ENCODE measurements at places on chromosomes 3 and 15.

DNA sequence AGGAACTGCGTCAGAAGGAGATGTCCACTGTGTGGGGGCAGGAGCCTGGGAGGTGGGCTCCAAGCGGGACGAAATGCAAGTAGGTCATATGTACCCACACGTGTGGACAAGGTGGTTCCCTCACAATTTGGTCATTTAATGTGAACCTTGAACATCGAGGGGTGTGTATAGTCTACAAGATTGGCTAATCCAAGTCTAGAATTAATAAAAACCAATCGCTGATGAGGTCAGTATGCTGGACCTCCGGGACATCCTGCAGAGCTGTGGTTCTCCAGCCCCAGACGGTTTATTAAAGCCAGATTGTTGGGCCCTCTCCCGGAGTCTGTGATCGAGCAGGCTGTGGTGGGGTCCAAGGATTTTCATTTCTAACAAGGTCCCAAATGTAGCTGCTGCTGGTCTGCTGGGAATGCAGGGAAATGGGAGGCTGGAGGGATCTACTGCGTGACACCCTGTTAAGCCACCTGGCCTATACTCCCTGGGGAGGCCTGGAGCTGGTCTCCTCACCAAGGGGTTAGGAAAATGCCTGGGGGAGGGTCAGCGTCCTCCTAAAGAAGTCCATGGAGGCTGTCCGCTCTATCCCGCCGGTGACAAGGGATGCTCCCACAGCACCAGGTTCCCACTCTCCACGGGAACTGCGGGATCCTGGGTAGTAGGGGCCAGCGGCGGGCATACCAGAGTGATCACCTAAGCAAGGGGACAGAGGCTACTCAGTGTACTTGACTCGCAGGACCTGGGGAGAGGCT, 25.1 kb downstream of the PCSK6 start:
- DNase-seq = no peak

DNA sequence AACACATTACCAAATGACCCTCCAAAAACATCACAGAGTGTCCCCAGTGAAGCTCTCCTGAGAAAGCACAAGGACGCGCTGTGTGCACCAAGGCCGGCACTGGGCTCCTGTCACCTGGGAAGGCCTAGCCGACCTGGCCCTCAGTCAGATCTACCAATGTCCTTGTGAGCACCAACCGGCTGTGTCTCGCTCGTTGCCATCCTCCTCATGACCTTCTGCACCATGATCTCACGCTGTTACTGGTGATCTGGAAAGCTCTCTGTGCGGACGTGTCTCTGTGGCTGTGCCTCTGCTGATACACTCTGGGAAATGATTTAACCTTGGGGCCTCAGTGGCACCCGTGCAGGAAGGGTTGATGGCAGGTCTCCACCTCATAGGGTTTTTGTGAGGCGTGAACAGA, 24.2 kb downstream of the ZXDC start:
- DNase-seq = no peak

GRCh38 chr15:67335534-67336222, 81.1 kb downstream of the IQCH start:
- no peak for DNase-seq

DNA sequence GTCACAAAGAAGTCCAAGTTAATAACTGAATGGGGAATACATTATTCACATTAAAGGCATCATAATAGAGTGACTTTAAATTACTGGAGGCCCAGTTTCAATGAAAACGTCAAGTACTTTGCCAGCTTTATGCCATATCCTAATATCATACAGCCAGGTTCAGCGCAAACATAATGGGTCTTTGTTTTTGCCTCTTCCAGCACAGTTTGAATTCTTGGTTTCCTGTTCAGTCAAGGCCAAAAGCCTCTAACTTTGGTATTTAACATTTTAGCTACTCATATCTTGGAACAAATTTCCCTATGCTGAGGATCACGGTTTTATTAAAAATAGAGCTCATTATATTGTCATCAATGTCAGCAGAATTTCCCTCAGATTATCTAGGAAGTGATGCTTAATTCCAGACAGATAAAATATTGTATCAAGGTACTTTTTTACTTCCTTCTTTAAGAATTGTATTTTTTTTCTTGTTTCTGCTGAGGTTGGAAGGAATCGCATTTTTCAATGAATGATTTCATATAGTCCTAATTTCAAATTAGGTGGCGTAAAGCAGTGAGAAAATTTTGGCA, 269.2 kb downstream of the THRB start:
- no peak for DNase-seq

DNA sequence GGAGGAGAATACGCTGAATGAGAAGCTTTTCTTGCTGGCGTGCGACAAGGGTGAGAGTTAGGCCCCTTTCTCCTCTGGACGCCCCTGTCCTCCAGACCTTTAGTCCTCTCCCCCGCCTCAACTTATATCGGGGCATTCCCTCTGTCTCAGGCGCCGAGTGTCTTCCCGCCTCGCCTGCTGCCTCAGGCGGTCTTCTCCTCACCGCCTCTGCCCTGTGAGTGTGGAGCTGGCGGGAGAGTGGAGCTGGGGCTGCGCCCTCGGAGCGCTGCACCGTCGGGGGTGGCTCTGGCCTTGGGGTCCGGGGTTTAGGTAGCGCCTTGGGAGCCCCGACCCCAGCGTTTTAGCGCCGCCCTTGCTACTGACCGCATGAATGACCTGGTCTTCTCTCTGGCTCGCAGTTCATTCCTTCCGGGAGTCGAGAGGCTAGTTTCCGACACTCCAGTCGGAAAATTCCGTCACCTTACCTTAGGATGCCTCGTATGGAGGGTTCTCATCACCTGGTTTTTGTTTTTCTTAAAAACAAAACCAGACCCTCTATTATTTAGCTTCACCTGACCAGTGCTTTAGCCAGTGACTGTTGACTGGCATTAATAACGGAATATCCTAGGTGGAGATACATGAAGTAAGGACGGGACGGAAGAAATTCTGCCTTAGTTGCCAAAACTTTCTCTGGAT, 985 bp downstream of the TRPC1 start:
- no peak for DNase-seq

DNA sequence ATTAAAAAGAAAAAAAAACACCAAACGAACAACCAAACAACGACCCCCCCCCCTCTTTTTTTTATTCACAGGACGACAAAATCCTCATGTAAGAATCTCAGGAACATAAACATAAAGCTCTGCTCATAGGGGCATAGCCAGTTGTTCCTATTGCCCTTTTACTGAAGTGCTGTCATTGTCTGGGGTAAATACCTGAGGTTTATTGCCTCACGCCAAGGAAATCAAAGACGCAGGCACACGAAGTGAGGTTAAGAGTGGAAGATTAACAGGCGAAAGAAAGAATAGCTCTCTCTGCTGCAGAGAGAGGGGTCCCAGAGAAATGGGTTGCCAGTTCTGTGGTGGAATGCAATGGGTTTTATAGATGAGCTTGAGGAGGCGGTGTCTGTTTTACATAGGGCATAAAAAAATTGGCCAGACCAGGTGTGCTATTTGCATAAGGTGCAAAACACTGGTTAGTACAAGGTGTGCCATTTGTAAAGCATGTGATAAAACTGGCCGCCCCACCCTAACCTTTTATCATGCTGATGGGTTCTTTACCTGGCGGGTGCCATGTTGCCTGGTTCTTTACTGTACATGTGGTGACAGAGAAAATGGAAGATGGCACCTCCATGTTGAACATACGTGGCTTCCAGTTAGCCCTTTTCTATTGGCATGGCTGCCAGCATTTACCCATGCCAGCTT, 257.6 kb upstream of the ZPLD1 start:
- no peak for DNase-seq

- no peak for DNase-seq
Observed at GRCh38 chr3:30775040-30775439, 119.4 kb downstream of the GADL1 start.

- DNase-seq = peak; percentile 82
Observed at GRCh38 chr15:63093486-63094205, 28.0 kb upstream of the LACTB start.

- DNase-seq = no peak
Observed at GRCh38 chr3:139928708-139929505, 6.1 kb upstream of the CLSTN2 start.

DNA sequence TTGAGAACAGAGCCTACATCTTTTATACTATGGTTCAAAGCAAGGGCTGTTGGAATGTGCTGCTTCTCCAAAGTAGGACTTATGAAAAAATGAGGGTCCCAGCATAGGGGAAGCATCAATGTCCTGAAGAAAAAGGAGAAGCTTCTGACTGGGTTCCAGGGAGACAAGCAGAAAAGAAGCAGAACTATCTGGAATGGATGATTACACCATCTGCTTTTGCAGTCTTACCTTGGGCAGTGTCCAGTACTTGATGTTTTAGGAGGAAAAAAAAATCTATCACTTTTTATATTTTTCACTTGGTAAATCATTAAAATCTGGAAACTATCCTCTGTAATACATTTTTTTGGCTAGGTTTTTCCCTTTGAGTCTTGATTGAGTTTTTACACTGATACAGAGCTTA, 57.9 kb upstream of the DPH6 start:
- no peak for DNase-seq

DNA sequence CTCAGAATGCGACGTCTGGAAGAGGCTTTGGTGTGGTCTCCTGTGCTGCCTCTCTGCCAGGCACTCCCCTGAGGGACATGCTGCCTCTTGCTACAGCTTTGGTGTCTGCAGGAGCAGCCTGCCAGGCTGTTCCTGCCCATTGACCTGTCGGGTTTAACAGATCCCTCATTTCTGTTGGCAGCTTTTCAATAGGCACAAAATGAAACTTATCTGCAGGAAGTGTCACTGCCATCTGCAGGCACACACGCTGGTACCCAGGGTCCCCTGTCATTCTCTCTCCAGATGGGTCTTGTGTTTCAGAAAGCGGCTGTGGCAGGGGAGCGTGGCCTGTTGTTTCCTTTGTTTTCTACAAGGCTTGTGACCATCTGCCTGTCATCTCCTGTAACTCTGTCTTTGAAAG, 328.3 kb upstream of the CHRM5 start:
- no peak for DNase-seq

DNA sequence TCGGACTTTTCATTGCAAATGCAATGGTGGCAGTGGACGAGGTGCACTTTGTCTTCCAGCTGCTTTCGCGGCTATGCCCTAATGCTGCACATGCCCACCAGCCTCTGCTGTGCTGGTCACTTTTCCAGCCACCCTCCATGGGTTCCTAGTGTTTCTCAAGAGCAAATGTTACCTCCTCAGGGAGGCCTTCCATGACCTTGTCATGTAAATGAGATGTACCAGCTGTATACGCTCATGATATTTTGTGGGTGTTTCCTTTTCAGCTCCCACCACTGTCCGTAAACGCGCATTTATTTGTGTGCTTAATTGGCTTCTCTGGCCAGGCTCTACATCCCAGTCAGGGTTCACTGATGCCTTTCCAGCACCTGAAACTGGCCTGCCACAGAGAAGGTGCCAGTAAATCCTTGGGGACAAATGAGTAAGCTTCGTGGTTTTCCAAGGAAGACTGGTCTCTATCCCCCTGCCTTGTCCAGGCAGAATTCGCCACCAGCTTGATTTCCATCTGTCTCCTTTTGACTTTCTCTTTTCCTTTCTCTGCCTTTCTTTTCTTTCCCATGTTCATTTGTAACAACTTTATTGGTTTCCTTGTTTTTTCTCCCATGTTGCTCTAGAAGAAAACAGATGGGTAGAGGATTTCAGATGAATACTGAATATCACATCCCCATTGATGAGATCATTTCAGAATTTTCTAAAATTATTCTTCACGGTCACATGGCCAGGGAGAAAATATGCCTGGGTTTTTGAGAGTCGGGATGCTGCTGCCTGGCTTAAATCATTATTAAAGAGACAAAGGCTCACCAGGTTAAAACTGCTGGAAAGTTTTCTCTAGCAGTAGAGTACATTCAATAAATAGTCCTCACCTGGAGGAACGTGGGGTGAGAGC, 82.5 kb downstream of the CHST2 start:
- DNase-seq = no peak

GRCh38 chr3:59191651-59192050, 141.8 kb upstream of the CFAP20DC start:
- no peak for DNase-seq

GRCh38 chr3:194871143-194871863, 185.6 kb downstream of the FAM43A start:
- DNase-seq = peak; percentile 34

- no peak for DNase-seq
Observed at GRCh38 chr3:178343433-178344038, 192.7 kb upstream of the KCNMB2 start.

DNA sequence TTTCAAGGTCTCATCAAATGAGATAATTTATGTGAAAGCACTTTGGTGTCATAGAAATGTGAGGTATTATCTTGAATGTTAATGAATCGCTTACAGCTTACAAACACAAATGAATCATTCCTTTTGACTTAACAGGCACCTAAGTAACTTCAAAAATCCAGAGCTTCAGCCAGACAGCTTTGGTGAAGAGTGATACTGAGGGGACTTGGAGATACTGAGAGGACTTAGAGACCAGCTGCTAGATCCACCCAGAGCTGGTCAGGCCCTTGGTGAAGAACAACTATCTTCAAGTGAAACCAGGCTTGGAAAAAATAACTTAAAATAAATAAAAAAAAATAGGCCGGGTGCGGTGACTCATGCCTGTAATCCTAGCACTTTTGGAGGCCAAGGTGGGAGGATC, 16.2 kb upstream of the ZFYVE19 start:
- DNase-seq = no peak

- no peak for DNase-seq
Observed at GRCh38 chr3:170542704-170543103, 43.2 kb downstream of the SLC7A14 start.

DNA sequence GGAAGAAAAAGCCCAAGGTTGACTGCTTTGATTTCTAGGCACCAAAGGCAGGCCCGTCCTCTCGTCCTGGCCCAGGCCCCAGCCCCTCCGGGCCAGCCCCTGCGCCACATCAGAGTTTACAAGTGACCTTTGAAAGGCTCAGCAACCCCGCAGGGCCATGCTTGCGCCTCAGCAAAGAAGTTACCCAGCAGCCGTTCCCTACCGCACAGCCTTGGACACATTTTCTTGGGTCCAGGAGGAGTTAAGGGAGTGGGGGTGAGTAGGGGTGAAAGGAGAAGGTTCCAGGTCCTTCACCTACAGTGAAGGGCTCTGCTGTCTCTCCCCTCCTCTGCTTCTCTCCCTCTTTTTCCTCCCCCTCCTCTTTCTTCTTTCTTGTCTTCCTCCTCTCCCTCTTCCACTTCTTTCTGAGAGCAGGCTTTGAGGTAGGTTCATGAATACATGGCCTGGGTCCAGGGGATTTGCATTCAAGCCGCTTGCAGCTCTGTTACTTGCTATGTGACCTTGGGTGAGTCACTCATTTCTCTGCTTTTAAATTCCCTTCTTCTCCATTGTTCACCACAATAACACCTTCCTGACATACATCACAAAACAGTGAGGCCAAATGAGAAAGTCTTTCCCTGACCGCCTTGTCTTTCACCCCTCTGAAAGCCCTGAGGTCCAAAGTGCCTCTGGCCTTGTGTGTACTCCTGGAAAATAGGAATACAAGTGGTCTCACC, 223.3 kb upstream of the TPRG1 start:
- no peak for DNase-seq

Measured in GM13977 (cell line).